Fibroblast of skin of left biceps (primary cell): ENCODE measurements at places on chromosomes 13 and 19.
A peak's percentile ranks its signal among the peaks of the same experiment; 100 is the strongest.

- DNase-seq, result no peak
Observed at GRCh38 chr13:113874177-113874576, 10.3 kb upstream of the GAS6 start.

- DNase-seq, result no peak
Observed at GRCh38 chr13:113981194-113981605, 7.3 kb upstream of the C13orf46 start.

- peak; percentile 40 for DNase-seq
Observed at GRCh38 chr13:49082653-49083536, 107.2 kb downstream of the FNDC3A start.

- no peak for DNase-seq
Observed at GRCh38 chr19:41883463-41883820, 458 bp downstream of the ARHGEF1 start.

- no peak for DNase-seq
Observed at GRCh38 chr13:55613429-55614187, 1527.1 kb upstream of the PRR20A start.

DNA sequence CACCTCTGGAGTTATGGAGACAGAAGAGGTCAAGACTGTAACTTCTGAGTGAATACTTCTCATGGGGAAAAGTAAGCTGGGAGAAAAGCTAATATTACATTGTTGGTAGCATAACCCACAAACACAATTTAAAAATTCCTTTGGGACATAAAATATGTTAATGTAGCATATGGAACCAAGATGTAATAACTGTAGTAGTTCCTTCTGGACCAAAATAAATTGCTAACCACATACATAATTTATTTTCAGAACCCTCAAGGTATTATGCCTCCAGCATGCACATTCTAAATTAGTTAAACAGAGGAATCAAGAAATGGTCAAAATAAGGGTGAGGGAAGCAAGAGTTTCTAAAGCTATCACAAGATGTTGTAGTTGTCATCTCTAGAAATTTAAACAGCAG lies 4.8 kb upstream of the RNF17 start:
- no peak for DNase-seq

GRCh38 chr13:74090869-74091605 lies 43.2 kb downstream of the KLF12 start:
- DNase-seq, result no peak

- no peak for DNase-seq
Observed at GRCh38 chr13:20492641-20493040, 33.0 kb downstream of the CRYL1 start.

- no peak for DNase-seq
Observed at GRCh38 chr19:14063105-14063504, 1.2 kb upstream of the PALM3 start.

- DNase-seq, result no peak
Observed at GRCh38 chr13:48977973-48978372, 2.3 kb downstream of the FNDC3A start.

DNA sequence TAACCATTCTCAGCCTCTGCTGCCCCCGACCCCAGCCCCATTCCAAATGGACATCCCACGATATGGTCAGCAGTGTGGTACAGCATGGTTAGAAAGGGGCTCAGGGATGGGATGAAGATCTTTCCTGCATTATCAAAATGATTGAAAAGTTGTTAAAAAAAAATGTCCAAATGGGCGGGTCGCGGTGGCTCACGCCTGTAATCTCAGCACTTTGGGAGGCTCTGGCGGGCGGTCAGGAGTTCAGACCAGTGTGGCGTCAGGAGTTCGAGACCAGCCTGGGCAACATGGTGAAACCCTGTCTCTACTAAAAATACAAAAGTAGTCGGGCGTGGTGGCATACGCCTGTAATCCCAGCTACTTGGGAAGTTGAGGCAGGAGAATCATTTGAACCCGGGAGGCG lies 54.3 kb upstream of the ZNF254 start:
- DNase-seq, result no peak

DNA sequence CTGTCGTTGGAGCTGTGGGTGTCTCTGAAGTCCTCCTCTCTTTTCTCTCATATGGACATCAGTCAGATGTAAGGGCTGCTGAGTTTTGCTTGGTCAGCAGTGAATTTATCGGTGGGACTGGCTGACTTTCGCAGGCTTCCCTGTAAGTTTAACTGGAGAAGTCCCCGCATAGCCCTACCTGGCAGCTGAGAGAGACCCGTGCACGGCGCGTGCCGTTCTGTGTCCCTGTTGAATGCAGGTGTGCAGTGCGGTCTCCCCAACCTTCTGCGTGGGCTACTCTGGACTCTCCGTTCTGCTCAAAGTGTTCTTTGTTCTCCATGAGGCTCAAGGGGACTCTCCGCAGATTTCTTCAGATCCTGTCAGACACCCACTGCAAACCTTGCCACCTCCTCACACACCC lies 252.9 kb downstream of the COL4A1 start:
- DNase-seq, result no peak

- no peak for DNase-seq
Observed at GRCh38 chr19:35730326-35730725, 11.9 kb downstream of the IGFLR1 start.

- no peak for DNase-seq
Observed at GRCh38 chr13:19159761-19160420, 21.7 kb downstream of the TUBA3C start.

- DNase-seq, result no peak
Observed at GRCh38 chr19:14198384-14199376, 7.3 kb downstream of the ADGRL1 start.

DNA sequence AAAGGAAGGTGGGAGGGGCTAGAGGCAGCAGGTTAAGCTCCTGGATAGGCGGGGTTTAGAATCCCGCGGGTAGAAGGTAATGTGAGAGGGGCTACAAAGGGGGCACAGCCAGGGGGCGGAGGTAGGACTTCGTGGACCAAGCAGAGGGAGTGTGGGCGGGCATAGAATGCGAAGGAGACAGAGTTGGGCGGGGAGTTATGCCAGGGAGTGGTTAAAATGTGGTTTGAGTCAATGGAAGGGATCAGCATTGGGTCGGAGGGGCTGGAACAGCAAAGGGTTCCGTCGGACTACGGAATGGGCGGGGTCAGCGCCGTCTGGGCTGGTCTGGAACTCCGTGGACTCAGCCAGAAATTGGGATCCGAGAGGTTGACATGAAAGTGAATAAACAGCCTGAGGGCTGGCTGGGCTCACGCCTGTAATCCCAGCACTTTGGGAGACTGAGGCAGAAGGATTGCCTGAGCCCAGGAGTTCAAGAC lies 3.0 kb downstream of the LTBP4 start:
- DNase-seq, result no peak

DNA sequence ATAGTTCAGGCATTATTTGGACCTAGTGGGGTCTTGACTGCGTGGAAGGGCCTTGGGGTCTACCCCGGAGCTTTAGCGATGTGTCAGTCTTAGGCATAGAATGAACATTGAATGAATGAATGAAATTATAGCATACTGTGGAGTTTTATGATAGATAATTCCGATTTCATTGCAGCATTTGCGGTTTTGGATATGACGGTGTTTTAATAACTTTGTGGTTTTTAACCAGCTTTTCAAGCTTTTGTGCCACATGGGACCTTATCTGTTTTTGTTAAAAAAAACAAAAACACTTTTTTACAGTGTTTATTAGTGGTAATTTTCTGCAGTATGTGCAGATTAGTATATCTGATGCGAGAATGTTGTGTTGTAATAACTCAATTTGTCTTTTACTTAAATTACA lies 696 bp downstream of the NUP58 start:
- no peak for DNase-seq

DNA sequence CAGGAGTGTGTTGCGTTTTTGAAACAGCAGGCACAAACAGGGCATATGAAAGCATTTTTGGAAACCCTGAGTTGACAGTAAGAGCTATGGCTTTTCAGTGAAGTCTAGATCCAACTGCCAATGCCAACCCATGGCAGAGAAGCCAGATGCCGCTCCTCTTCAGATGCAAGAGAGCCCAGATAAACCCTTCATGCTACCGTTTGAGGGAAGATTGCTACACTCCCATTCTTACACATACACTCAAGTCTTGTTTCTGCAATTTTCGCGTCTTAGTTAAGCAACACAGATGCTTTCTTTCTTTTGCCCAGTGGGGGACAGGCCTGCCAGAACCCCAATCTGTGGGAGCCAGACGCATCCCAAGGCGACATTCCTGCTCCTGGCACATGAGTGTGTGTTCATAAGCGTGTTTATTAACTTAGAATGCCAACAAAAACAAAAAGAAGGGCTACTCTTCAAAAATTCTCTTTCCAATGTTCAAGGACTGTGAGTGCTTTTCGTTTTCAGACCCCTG lies 10.4 kb downstream of the BORCS8 start:
- DNase-seq, result no peak

DNA sequence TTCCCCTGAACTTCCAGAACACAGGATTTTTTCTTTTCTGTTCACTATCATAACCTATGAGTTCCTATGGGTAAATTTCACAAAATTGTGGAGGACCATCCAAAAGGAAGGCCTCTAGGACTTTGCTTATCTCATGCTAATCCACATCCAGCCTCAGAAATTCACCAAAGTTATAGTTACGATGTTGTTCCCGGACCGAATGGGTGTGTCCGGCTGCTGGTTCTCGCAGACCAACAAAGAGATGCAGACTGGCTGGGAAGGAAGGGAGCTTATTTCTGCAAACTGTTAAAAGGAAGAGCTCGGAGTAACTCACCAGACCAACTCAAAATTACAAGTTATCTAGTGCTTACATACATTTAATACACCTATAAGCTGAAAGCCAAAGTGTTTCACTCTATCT lies 882.9 kb upstream of the SPRY2 start:
- no peak for DNase-seq

DNA sequence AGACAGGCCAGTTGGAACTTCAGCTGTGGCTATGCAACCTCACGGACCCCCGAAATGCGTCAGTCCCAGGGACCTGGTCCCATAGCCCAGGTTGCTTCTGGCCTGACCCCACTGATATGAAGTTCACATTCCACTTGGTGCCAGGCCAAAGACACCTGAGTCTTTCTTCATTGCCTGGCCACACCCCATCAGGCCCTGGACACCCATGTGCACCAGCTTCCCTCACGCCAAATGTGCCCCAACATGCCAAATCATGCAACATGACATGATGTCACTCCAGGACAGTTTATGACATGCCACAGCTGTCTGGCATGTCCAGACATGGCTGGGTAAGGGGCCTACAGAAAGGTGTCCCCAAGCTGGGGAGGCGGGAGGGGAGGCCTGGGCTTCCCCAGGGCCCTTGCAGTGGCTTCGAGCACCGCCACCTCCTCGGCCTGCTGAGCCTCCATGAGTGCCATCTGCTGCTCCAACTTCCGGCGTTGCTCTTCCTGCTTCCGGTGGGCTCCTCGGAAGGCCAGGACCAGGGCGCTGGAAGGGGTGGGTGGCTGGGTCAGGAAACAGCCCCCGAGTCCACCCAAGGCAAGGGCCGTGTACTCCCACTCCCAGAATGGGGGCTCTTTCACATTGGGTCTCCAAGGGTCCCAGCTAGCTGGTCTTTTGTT lies 4.3 kb upstream of the NR2F6 start:
- no peak for DNase-seq

DNA sequence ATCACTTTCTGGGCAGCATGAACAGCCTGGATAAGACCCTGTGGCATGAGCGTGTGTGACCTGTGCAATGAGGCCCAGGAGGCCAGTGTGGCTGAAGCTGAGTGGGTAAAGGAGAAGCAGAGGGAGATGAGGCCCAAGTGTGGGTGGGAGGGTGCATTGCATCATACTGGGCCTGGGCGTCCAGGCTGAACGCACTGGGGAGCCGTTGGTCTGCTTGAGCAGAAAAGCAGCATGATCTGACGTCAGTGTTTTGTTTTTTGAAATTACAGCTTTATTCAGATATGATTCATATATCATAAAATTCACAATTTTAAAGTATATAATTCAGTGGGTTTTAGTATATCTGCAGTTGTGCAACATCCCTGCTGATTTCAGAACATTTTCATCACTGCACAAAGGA lies 409.7 kb downstream of the HS6ST3 start:
- no peak for DNase-seq

DNA sequence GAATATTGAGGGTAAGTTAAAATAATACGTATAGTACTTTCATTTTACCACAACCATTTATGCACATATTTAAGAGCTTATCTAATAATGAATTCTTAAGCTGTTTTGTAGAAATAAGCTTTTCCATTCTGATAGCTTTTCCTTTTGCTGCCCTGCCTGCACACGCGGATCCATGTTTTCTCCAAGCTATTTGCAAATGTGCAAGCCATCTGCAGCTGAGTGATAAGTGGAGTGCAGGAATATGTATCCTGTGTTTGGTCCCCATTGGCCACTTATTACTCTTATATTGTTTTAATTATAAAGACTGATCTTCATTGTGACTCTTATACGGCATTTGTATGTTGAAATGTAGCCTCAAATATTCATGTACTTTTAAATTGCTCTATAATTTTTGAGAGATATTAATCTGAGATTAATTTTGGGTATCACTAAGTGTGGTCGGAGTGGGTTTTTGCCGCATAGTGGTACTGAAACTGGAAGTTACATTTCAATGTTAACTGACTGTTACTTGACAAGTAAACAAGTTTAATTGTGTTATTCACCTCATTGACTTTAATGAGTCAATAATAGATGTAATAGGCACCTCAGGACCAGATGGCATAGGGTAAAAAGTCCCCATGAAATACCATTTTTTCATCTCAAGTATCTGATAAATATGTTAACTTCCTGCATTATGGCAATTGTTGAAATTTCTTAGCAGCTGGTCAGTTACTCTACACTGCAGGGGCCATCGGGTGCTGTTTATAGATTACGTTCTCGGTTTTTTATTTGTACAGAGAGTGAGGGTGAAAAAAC lies 1567.4 kb downstream of the EFNB2 start:
- no peak for DNase-seq

DNA sequence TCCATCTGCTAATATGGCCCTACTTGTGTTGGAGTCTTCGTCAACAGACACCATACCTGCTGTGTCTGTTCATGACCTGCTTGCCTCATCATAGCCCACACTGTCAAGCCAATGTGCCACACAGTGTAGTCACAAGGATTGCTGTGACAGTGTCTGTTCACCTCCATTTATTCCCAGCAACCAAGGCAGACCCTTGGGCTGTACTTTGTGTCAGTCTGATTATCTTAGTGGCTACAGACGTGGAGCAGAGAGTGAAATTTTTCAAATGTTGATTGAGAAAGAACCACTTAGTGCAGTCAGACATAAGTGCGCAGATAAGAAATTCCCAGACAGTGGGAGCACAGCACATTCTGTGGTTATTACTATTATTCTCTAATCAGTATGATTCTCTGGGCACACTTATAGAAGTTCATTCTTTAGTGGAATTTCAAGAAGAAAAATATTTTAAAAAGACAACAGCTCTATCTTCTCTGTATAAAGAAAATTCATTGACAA lies 184.6 kb downstream of the GPC6 start:
- DNase-seq, result no peak

DNA sequence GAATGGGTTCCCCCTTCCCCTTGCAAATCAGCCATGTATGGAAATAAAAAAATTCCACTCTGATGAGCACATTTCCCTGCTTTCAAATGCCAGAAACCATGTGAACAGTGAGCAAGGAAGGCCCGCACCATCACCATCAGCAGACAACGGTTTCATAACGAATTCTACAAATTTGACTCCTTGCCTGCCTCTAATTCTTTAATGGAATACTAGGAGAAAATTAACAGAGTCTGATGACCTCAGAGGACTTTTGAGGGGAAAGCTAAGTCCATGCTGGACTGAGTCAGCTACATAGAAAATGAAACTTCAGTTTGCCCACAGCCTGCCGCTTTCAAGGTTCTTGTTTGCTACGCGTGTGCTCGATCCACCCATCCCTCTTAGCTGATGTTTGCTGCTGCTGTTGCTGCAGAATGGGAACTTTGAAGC lies 46.7 kb upstream of the KL start:
- no peak for DNase-seq

GRCh38 chr13:31797154-31797775 lies 57.9 kb downstream of the RXFP2 start:
- no peak for DNase-seq

- DNase-seq, result no peak
Observed at GRCh38 chr13:81480634-81481033, 1139.7 kb upstream of the SPRY2 start.
